ENCODE measurements at places on chromosomes 13 and 19. TPM values are rescaled to one million over a fixed set of nuclear protein-coding genes. Genes with fewer than 3 reads are reported as not detected.

The ABHD8 gene
- total RNA-seq, result 12.6 TPM

The CEACAM19 gene
- 1.5 TPM for total RNA-seq

The SLC25A41 gene
- 0.14 TPM for total RNA-seq

The ZNF506 gene
- total RNA-seq, result 8.2 TPM

The ATXN8OS gene
- total RNA-seq, result not detected

The SIGLEC5 gene
- total RNA-seq, result not detected

The ICAM5 gene
- total RNA-seq, result 2.5 TPM

The LPAR6 gene
- 4.7 TPM for total RNA-seq

The S1PR2 gene
- 4.7 TPM for total RNA-seq

GRCh38 chr13:95182570-95183265 is 118.5 kb downstream of the ABCC4 start:
- no peak for DNase-seq

DNA sequence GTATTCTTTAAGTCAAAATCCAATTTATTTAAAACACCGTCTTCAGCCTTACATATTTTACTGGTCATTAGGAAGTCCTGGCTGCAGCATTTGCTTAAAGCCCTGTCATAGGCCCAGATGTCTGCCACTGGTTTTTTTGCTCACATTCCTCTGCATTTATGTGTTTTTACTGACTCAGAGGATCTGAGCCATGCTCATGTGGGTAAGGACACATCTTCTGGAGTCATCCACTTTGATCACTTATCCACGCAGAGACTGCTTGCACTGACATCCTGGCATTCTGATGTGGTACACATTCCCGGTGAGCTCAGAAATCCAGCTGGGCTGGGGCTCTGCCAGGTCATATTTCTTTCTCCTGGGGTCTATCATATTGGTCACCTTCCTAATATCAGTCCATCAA is 531.7 kb upstream of the ARGLU1 start:
- DNase-seq, result peak; percentile 18

GRCh38 chr13:46119883-46120614 is 15.2 kb upstream of the CPB2 start:
- DNase-seq, result no peak

- no peak for DNase-seq
Observed at GRCh38 chr13:74131227-74131626, 3.0 kb downstream of the KLF12 start.

DNA sequence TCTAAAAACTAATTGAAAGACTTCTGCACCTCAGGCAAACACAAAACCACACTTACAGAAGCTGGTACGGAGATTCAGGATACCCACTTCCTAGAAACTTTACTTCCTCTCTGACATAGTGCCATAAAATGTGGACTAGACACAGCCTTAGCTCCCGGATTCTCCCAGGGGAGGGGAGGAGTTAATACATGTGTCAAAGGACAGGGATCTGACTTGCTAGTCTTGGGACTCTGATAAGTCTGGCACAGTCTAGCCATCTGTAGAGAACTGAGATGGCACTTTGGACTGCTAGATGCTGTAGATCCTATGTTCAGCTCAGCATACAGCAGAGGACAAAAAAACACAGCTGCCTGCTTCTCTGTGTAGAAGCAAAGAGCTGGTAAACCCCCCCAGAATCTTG is 769.8 kb upstream of the MIR17HG start:
- DNase-seq, result no peak

GRCh38 chr13:106096661-106097092 is 438.8 kb downstream of the EFNB2 start:
- no peak for DNase-seq

- DNase-seq, result peak; percentile 75
Observed at GRCh38 chr13:93847162-93847561, 620.6 kb downstream of the GPC6 start.

GRCh38 chr19:41428481-41428859 is 1.3 kb upstream of the B3GNT8 start:
- no peak for DNase-seq

DNA sequence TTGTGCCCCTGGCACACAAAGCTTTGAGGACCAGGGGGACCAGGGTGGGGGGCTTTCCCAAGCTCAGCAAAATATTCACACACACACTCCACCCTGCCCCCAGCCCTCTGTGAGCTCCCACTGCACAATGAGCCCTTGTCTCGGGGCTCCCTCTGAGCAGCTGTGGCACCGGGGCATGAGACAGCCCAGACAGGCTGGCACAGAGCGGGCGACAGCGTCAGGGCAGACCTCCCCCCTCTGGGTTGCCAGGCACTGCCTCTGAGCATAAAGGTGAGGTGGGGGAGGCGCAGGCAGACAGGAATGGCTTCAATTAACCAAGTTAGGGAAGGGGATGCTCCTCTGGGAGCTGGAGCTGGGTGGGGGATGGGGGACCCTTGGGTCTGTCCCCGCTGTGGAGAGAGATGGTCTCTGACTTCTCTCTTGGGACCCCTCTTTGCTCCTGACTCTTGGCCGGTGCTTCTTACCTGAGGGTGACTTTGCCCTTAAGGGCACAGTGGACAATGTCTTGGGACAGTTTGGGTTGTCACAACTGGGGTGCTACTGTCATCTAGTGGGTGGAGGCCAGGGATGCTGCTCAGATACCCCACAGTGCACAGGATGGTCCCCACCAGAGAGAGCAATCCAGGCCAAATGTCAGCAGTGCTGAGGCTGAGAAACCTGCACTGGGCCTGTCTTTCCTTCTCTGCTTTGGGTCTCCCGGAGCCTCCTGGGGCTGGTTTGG is 30.3 kb downstream of the LYL1 start:
- no peak for DNase-seq

GRCh38 chr19:46748325-46749109 is 2.3 kb upstream of the STRN4 start:
- DNase-seq, result no peak

DNA sequence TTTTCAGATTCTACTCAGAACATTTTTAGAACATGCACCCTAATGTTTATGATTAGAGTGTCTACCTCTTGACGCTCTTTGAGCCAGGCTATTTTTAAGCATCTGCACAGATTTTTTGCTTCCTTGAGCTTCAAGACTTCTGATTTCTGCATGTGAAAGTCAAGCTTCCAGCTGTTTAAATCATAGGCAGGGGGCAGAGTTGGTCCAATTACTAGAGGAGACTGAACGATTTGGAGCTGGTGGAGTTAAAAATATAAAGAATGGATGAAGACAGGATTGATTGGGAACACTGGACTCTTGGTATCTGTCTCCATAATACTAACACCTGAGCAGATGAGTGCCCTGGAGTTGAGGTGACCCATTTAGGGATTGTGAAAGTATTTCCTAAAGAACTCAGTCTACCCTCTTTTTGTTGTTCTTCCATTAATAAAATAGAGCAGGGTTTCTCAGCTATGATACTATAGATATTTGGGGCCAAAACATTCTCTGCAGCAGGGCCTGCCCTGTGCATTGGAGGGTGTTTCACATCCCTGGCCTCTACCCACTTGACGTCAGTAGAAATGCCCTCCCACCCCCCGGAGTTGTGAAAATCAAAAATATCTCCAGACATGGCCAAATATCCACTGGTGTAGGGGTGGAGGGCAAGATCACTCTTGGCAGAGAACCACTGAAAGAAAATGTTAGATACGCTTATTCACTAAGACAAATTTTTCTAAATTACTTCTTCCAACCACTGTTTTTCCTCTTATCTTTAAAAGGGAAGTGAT is 160.1 kb downstream of the COG6 start:
- no peak for DNase-seq

DNA sequence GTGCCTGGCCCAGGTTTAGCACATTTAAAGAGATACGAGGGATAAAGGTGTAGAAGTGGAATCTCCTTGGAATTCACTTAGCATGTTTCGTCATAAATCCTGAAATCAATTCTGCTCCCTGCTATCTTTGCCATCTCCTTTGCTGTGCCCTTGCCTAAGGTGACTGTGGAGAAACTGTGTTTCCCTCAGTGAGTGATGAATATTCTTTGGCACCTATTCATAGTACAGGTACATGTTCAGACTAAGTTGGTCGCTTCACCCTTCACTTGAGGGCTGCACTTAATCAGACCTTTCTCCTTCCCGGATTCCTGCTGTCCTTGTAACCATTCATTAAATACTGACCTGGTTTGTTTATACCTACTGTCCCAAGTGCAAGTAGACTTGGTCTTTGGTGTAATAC is 17.8 kb downstream of the PCCA start:
- DNase-seq, result peak; percentile 71

DNA sequence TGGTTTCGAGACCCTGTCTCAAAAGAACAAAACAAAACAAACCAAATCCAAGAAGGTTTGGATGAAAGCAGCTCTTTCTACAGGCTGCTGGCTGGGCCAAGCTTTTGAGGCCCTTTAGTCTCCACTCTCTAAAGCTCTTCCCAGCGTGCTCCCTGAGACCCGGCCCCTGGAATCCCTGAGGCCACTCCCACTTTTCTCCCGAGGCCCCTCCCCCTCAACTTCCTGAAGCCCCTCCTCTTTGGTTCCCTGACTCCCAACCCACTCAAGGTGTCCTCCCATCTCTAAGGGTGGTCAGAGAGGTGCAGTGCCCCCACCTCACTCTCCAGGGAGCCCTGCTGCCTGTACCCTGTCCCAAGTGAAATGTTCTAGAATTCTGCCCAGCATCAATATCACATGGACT is 10.6 kb downstream of the ERICH6B start:
- DNase-seq, result no peak

DNA sequence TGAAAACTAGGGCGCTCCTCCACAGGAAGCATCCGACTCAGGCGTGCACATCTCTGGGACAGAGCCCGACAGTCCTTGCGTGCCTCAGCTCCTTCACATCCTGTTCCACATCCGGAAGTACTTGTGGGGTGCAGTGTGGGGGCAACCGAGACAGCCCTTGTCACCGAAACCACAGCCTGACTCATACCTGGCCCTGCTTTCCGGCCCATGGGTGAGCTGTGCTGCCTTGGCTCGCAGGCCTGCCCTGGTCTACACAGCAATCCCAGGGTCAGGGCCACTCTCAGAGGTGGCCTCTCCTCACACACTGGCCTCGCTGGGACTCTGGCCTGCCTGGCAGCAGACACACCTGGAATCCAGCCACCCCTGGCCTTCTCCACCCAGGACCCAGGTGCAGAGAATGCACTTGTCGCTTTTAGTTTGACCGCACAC is 100.4 kb downstream of the STK24 start:
- peak; percentile 72 for DNase-seq

DNA sequence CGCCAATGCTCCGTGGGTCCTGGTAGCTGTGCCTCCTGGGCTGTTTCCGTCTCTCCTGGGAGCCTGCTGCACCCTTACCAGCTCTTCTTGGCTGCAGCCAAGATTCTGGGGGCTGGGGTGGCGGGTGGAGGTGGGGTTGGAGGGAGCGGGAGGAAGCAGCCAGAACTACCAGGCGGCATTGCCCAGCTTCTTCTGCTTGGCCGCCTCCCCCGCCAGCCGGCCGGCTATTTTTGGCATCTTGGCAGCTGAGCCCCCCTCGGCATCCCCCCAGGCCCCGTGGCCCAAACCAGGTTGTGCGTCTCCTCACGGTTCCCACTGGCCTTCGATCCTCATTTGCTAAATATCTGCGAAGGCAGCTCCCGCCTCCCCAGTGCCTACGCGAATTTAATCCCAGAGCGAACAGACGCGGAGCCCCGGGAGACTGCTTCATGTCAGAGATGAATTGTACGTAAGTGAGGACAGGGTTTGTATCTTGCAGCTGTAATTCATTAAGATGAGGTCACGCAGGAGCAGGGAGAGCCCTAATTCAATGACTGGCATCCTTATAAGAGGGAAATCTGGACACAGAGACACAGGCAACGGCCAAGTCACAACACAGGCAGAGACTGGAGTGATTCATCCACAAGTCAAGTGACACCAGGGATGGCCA is 12.8 kb upstream of the PEAK3 start:
- DNase-seq, result no peak

GRCh38 chr13:49066856-49067255 is 91.1 kb downstream of the FNDC3A start:
- no peak for DNase-seq

- peak; percentile 62 for DNase-seq
Observed at GRCh38 chr13:40776681-40777165, 5.7 kb upstream of the MRPS31 start.

Measured in foreskin keratinocyte (primary cell).